Activated CD4-positive, CD25-positive, alpha-beta regulatory T cell (primary cell): ENCODE measurements at places on chromosomes 11 and 22.

- DNase-seq = no peak
Measured at GRCh38 chr11:14446701-14447169, 52.9 kb downstream of the COPB1 start.

DNA sequence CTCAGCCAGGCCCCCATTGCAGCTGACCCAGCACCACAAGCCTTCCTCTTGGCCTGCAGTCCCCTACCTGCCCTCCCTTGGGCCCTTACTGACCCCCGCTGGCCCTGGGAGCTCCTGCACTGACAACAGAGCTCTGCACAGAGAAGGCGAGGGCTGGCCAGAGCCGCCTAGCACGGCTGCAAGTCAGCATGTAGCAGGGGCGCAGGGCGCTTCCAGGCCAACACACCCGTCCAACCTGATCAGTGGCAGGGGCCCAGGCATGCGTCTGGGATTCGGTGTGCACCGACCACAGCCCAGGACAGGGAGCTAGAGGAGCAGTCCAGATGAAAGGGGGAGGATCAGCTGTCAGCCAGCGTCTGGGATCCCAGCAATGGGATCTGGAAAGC, 7.6 kb downstream of the WNT7B start:
- DNase-seq = no peak

DNA sequence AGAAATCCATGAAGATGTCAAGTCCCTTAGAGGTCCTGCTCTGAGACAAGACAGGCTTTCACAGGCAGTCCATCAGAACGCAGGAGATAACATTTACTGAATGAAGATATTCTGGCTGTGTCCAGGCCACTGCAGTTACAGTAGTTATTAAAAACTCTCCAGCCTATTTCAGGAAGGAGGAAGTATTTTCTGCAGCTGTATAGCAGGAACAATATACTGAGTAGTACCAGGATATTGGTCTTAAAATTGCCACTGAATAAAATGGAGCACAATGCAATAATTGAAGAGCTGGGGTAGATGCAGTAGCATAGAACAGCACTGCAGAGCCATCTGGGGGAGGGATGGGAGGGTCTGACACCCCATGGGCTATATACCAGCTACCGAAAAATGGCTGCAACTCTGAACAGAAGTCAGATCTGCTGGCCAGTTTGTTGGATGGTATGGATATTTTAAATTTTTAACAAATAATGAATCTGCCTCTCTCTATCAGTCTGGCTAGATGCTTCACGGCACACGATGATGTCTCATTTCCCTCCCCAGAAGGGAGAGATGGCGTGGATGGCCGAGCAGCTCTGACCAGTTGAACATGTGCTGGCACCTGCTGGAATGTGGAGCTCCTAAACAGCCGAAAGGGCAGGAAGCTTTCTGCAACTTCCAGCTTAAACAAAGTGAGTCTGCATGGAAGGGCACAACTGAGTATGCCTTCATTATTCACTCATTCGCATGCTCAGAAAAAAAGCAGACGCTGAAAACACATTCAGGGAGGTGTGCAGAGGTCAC, 342.1 kb upstream of the SYN3 start:
- DNase-seq = no peak

- no peak for DNase-seq
Measured at GRCh38 chr22:38298312-38299005, 18.8 kb downstream of the CSNK1E start.

DNA sequence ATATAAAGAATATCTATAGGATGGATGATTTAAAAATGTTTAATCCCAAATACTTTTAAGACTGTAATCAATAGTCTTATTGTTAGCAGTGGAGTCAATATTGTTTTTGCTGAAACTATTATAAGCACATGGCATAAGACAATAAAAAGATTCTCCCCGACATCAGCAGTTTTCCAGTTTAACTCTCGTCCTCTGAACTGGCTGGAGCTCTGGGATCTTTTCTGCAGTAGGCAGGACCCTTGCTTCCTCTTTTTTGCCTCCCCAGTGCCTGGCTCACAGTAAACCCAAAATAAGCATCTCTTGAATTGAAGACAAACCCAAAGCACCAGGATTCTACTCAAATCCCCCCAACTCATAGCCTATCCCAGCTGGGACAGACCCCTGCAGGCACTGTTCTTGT, 32.9 kb downstream of the KCNJ1 start:
- no peak for DNase-seq
